ENCODE measurements at places on chromosomes 16 and 17.

- DNase-seq, result no peak
These were observed 133.6 kb downstream of the AATF start for GRCh38 chr17:37082311-37082860.

DNA sequence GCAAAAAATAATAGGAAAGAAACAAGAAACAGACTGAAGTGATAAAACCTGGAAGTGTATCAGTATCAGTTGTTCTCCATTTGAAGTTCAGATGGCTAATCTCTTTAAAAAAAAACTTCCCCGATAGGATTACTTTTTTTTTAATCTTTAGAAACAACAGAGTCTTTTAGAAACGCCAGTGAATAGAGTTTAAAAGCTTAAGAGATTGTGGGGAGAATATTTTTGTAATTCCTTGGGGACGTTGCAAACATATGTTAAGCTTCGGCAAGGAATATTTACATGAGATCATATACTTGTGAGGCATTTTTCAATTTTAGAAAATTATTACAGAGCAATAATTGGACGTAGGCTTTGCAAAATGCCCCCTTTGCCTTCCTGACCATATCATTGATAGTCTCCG, 13.2 kb downstream of the MAF start:
- no peak for DNase-seq

- DNase-seq, result no peak
These were observed 74.5 kb downstream of the ERCC4 start for GRCh38 chr16:13994239-13995106.

DNA sequence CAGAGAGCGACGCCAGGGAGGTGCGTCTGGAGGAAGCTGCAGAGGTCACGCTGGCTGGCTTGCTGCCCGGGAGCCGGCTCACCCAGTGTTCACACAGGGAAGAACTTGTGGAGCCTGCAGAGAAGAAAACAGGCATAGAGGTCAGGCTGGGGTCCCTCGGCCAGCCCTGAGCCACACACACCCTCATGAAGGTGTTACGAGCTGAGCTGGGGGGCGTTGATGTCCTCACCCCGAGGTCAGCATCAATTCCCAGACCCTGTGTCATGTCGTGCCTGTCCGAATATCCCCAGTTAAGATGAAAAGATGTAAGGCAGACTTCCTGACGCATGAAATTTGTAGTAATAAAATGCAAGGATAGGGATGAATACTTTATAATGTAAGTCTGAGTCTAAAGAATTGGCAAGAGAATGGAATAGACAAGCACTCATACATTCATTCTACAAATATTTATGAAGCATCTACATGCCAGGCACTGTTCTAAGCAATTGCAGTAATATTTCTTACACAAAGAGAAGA, 77.1 kb downstream of the USP31 start:
- DNase-seq, result no peak

DNA sequence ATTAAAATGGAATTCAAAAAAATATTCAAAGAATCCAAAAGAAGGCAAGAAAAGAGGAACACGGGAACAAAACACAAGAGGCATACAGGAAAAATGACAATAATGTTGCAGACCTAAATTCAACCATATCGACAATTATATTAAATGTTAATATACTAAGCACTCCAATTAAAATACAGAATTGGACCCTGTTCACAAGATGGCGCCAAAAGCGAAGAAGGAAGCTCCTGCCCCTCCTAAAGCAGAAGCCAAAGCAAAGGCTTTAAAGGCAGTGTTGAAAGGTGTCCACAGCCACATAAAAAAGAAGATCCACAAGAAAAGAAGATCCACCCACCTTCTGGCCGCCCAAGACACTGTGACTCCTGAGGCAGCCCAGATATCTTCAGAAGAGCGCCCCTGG, 6.3 kb upstream of the XAF1 start:
- no peak for DNase-seq

DNA sequence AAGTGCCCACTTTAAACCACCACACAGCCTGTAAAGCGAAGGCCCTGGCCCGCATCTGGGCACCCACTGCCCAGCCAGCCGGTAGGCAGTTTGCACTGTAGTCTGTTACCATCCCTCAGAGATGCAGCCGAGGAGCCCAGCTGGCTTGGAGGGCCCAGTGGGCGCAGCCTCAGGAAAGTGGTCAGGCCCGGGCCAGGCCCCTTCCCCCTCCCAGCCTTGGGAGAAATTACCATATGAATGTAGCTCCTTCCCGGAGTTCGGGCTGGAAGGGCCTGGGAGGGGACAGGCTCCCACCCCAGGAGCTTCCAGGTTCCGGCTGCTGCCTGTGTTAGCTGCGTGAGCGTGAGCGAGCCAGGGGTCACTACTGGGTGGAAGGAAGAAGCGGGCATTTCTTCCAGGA, 325.4 kb downstream of the SEC14L1 start:
- no peak for DNase-seq

- DNase-seq, result no peak
These were observed 103.1 kb upstream of the DYNLRB2 start for GRCh38 chr16:80437707-80438106.

DNA sequence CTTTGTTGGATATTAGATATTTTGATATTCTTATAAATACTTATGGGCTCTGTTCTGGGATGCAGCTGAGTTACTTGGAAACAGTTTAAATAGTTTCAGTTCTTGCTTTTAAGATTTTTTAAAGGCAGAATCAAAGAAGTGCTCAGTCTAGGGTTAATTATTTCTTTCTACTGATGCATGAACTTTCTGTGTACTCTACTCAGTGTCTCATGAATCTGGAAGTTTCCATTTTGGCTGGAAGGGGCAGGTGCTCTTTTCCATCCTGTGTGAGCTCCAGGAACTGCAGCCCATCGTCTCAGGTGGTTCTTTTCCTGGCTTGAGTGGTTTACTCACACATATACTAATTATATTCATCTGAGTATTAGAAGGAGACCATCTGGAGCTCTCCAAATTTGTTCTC, 61.1 kb upstream of the CPHXL start:
- DNase-seq, result no peak

DNA sequence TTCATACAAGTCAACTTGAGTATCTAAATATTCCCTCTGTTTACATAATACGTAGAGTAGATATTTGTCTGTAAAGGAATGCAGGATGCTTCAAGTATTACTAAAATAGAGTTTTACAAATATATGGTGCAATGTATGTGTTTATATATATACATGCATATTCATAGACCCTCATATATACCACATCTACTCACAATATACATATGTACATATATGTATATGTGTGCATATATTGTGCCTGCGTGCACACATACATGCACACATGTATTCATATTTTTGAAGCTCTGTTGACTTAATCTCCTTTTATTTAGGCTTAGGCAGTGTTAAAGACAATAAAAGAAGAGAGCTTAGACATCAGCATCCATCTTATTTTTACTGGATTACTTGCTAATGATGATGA, 616.6 kb upstream of the GOT2 start:
- DNase-seq, result no peak

DNA sequence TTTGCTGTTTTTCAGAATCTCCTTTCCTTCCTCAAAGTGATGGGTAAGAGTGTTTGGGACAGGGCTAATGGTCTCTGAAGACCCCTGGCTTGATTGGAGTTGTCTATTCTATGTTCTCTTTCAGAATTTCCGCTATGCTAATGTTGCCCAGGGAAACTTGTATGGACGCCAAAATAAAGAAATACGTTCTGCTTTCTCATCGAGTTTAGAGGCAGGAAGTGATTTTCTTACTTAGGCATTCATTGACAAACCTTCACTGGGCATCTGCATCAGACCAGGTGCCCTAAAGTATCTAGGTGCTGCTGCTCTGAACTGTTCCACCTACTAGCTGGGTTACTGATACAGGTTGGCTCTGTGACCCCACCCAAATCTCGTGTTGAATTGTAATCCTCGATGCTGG, 787.9 kb upstream of the EEF2KMT start:
- DNase-seq, result no peak

- no peak for DNase-seq
These were observed 19.8 kb upstream of the RPH3AL start for GRCh38 chr17:372157-373152.

GRCh38 chr17:67403483-67403882, 26.4 kb downstream of the PITPNC1 start:
- no peak for DNase-seq

- DNase-seq, result no peak
These were observed 10.2 kb upstream of the FOXF1 start for GRCh38 chr16:86499889-86500707.

DNA sequence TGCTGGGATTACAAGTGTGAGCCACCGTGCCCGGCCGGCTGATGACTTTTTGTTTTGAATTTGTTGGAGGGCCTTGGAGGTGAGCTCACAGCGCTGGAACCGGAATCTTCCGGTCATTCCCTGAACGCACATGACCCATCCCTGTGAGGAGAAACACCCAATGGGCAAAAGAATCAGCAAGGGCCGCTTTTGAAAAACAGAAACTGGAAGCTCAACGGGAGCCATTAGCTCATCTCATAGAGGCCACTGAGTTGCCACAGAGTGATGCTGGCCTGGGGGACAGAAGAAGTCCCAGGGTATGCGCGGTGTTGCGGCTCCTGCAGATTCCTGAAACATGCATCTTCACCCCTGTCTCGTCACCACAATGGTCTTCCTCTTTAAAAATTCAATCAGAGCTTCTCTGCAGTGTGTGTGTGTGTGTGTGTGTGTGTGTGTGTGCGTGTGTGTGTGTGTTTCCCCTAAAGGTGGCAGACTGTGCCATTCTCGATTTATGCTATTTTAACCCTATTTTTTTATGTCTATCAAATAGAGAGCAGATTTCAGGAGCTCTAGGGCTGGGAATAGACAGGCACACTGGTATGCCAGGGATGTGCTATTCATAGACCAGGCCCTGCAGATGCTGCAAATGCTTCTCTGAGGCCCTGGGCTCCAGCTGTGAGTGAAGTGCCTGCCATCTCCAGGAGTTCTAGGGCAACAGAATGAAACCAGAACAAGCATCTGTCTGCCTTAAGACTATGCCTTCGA, 68.3 kb downstream of the MARCHF10 start:
- no peak for DNase-seq

- DNase-seq, result no peak
These were observed 123.9 kb downstream of the CPPED1 start for GRCh38 chr16:12679660-12680272.

DNA sequence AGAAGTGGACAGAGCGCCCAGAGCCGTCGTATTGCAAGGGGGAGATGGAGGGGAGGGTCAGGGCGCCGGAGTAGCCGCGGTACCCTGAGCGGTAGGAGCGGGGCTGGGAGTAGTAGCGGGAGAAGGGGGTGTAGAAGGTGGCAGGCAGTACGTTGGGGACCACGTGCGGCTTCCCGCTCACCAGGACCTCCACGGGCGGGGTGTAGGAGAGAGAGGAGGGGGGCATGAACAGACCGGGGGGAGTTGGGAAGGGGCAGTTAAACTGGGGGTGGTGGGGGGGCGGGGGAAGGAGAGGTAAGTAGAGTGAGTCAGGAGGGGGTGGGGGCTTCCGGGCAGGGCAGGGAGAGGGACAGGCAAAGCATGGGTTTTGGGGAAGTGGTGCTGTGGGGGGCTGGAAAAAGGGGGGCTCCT, 16.8 kb downstream of the ST6GALNAC2 start:
- DNase-seq, result no peak

DNA sequence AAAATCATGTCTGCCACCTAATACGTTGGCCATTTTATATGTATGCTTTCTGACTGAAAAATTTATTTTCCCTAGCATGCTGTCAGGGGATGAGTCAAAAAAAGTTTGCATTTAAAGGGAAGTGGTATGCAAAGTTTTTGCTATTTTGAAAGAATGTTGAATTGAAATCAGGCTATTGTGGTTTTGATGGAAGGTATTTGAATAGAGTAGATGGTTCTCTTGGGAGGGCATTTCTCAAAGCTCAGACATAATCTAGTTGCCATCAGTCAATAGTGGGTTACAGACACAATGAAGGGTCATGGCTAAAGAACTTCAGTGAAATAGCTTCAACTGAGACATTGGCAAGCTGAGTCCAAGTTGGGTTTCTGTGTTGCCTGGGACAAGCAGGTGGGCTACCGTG, 102.4 kb downstream of the MAP2K6 start:
- DNase-seq, result no peak

- no peak for DNase-seq
These were observed 5.0 kb upstream of the TIMP2 start for GRCh38 chr17:78929908-78930775.

- no peak for DNase-seq
These were observed 285.2 kb downstream of the CPPED1 start for GRCh38 chr16:12518241-12519175.

DNA sequence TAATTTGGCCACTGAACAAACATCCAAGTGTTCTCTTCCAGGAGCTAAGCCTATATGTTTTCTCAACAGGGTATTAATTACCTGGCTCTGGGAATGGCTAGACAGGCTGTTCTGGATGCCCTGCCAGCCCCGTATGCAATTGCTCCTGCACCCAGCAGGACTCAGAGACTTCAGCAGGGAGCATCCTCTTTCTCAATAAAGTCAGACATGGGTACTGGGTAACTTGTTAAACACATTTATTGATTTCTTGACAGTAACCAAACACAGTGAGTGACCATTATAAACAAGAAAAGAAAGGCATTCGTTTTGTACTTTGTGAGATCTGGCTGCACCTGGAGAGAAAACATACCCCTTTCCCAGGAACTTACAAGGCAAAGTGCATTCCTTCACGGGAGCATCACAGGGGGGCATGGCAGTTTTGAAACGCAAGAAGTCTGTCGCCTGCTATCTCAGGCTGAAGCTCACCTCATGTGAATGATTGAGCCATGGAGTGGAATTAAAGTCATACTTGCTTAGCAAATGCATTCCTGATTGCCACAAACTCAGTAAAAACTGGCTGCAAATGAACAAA, 369.8 kb downstream of the UTP18 start:
- DNase-seq, result no peak

DNA sequence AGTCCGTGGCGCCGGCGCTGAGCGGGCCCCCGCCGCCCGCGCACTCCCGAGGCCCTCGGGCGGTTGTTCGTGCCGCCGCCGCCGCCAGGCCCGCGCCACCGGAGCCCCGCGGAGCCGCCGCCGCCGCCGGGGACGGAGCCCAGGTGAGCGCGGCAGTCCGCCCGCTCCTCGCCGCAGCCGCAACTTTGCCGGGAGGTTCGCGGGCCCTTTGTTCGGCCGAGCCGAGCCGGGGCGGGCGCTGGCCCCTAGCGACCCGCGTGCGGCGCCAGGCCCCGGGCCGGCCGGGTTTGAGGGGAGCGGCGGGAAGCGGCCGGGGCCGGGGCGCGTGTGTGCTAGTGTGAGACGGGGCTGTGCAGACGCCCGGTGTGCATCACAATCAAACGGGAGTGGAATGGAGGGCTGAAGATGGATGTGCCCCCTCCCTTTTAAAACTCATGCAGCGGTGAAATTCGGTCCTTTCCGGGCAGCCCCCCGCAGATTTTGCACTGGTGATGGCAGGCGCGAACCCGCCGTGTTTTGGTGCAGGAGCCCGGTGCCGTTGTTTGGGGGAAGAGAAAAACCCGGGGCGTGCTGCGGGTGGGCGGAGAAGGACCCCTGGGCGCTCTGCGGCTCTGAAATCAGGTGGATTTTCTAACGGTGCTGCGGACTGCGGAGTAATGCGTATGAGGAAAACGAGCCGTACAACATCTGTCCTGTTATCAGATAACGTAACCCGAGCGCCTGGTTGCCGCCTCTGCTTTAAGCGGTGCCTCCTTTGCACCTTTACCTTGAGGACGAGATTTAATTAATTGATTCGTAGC, 823 bp downstream of the TNRC6C start:
- DNase-seq, result no peak

- no peak for DNase-seq
These were observed 58.5 kb downstream of the TBC1D16 start for GRCh38 chr17:79977161-79977631.

- no peak for DNase-seq
These were observed 67.3 kb downstream of the MYH10 start for GRCh38 chr17:8563024-8563776.

All from stimulated activated CD8-positive, alpha-beta memory T cell treated with anti-CD3 and anti-CD28 coated beads, Interleukin-7, amount 100 ng/mL, for 1 hour (primary cell).